Heart right ventricle (tissue), 16 donors: ENCODE measurements at places on chromosomes 16 and 17. TPM values are rescaled to one million over a fixed set of nuclear protein-coding genes. Genes with fewer than 3 reads are reported as not detected.

SDR42E1 gene
- total RNA-seq, result 1.1 TPM

HSBP1 gene
- total RNA-seq, result 151 TPM

ZNF768 gene
- 41.9 TPM for total RNA-seq

TBC1D26 gene
- total RNA-seq, result not detected

KRT33B gene
- not detected for total RNA-seq

MRTFB gene
- 20.9 TPM for total RNA-seq

EME2 gene
- 9.4 TPM for total RNA-seq

SLC7A6OS gene
- total RNA-seq, result 14.3 TPM

C17orf113 gene
- 1.1 TPM for total RNA-seq

ABCC12 gene
- total RNA-seq, result not detected

PRM3 gene
- total RNA-seq, result not detected
